Stimulated activated CD4-positive, alpha-beta T cell treated with anti-CD3 and anti-CD28 coated beads, TNF-alpha, amount 100 ng/mL, for 1 hour (primary cell): ENCODE measurements at places on chromosomes 1 and 21.

- no peak for DNase-seq
Observed at GRCh38 chr1:169106921-169107602, 572 bp downstream of the ATP1B1 start.

GRCh38 chr1:6233376-6233775 is 2.4 kb downstream of the ICMT start:
- no peak for DNase-seq

GRCh38 chr1:162626094-162626493 is 6.2 kb upstream of the DDR2 start:
- no peak for DNase-seq

DNA sequence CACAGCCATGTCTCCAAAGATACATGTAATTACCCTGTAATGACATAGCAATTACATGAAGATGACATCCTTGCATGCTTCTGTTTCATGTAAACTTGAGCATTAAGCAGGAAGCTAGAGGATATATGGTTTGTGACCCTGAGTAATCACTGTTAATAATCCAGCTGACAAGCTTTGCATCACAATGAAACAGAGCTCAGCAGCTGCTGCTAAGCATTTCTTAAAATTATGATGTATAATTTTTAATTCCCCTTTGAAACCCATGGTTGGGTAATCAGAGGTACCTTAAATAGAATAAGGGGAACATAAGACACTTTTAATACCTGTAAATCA is 293.5 kb downstream of the NTNG1 start:
- DNase-seq = no peak

DNA sequence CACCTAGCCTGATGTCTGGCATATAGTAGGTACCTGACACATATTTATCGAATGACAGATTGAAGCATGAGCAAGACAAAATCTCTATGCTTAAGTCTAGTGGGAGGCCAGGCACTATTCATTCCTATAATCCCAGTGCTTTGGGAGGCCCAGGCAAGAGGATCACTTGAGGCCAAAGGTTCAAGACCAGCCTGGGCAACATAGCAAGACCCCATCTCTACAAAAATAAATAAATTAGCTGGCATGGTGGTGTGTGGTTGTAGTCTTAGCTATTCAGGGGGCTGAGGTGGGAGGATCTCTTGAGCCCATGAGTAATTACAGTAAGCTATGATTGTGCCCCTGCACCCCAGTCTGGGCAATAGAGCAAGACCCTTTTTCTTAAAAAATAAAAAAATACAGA is 23.2 kb upstream of the TUT4 start:
- no peak for DNase-seq

GRCh38 chr21:28325618-28326017 is 667.1 kb downstream of the LTN1 start:
- DNase-seq = no peak

GRCh38 chr1:78722947-78723346 is 73.3 kb downstream of the IFI44 start:
- no peak for DNase-seq

DNA sequence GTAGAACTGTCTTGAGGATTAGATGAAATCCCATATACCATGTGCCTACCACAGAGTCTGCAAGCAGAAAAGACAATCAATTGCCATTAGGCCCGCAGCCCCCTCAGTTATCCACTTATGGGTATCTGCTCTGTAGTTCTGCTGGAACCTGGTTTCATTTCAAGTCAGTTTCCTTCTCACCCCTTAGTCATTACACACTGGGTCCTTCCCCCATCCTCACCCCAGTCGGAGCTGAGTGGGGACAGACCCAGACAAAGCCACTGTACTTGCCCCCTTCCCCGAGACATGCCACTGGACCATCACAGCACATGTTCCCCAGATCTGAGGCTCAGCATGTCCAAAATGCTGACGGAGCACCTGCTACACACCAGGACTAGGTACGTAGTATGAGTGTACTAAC is 21.2 kb downstream of the PGLYRP3 start:
- DNase-seq = no peak

DNA sequence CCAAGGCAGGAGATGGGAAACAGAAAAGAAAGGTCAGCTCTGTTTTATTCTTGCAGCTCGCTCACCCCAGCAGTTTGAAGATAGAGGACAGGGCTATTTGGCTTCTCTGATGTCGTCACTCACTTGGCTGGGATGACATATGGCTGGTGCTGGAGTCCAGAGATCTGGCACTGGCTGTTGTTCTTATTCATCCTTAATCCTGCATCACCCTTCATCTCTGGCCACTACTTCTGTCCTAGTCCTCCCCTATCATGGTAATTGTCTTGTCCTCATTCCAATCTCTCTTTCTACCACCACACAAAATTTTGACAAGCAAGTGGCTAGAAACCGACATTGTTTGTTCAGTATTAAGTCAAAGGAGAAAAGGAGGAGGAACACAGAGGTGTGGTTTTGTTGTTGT is 103.8 kb upstream of the PDE4B start:
- no peak for DNase-seq

- DNase-seq = no peak
Observed at GRCh38 chr1:63886340-63886739, 112.5 kb downstream of the ROR1 start.

DNA sequence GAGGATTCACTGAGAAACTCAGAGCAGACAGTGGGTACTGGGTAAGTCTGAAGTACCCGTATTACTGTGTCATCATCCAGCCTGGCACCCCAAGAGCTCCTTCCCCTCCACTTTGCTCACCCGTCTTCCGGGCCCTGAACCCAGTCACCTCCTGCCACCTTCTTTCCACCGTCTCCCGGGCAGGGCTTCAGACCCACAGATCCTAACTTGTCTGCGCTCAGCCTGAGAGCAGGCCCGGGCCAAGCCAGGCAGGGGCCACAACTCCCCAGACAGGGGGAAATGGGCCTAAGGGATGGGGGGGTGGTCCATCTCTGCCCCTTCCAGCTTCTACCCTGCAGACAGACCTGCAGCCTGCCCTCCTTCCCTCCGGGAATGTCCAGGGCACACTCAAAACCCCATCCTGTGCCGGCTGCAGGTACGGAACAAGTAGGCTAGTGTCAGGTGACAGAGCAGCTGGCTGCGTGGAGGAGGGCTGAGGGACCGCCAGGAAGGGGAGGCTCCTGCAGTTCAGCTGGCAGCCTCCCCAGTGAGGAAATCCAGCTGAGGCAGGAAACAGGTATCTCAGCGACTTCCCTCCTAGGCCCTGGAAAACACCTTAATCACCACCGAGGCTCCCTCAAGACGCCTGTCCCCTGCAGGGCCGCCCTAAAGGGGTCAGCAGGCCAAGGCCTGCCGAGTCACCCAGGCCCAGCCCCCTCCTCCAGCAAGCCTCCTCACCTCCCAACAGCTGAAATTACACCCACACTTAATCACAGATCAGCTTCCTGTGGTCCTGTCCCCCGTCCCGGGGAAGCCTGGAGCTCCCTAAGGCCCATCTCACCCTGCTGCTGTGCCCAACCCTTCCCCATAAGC is 3.5 kb downstream of the HSPG2 start:
- DNase-seq = no peak

- DNase-seq = no peak
Observed at GRCh38 chr1:178408871-178409270, 87.9 kb downstream of the CLEC20A start.

DNA sequence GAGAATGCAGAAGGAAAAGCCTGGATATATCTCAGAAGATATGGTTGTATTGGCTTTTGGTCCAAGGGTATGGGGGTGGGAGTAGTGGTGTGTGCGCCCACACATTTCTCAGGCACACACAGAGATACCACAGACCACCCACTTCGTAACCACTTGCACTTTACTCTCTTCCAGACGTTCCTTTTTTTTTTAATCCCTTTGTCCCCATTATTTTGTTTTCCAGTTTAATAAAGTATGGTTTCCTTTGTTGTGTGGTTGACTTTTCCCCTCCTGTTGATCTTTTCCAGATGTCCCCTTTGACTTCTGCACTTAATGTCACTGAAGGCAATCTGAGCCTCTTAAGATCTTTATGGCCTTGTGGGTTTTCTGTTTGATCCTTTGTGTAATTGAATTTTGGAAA is 10.5 kb upstream of the TARS2 start:
- DNase-seq = no peak

- no peak for DNase-seq
Observed at GRCh38 chr1:187306710-187307415, 478.1 kb downstream of the PLA2G4A start.

DNA sequence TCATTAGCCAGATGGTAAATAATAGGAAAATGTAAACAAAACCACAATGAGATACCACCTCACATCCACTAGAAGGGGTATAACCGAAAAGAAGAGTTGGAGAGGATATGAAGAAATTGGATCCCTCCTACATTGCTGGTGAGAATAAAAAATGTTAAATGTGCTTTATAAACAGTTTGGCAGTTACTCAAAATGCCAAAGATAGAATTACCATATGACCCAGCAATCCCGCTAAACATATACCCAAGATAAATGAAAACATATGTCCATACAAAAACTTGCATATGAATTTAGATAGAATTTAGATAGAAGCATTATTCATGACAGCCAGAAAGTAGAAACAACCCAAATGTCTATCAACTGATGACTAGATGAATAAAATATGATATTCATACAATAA is 4.4 kb upstream of the FMO2 start:
- DNase-seq = no peak

GRCh38 chr21:19321688-19322087 is 918.1 kb upstream of the TMPRSS15 start:
- DNase-seq = no peak

- DNase-seq = no peak
Observed at GRCh38 chr1:162716123-162716522, 74.4 kb upstream of the HSD17B7 start.

- no peak for DNase-seq
Observed at GRCh38 chr1:16172964-16173446, 17.1 kb upstream of the EPHA2 start.

- DNase-seq = no peak
Observed at GRCh38 chr1:93171549-93172034, 8.6 kb downstream of the TMED5 start.

GRCh38 chr1:91617285-91617765 is 116.7 kb downstream of the CDC7 start:
- DNase-seq = no peak

GRCh38 chr1:57889676-57890320 is 465.9 kb upstream of the DAB1 start:
- DNase-seq = no peak

- DNase-seq = no peak
Observed at GRCh38 chr1:30977105-30977504, 68.5 kb upstream of the SDC3 start.

- DNase-seq = no peak
Observed at GRCh38 chr1:51442198-51442597, 76.9 kb downstream of the EPS15 start.

DNA sequence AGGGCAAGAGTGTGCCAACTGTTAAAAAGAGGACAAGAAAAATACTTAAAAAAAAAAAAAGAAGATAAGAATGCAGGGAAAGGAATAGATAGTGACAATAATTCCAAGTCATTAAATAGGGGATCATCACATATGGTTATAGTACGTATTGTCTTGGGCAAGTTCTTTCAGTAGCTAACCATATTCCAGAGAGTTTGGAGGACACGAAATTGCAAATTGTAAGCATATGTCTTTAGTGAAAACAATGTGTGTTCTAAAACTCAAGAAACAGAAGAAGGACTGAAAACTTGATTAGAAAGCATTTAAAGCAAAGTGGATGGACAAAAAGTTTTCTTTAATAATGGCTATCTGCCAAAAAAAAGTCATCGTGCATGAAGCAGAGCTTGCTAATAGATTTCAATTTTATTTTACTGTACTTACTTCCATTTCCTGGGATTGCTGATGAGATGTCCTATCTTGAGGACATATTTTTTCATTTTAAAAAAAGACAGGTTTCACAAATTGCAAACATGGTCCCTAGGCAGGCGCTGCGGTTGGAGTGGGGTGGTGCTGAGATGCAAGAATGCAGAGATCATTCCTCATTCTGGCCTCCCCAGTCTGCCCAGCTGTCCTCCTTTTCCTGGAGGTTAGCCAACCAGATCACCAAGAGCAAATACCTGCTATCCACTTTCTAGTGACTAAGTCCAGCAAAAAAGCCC is 11.9 kb downstream of the TSPAN2 start:
- DNase-seq = no peak

GRCh38 chr1:241482761-241483250 is 36.7 kb downstream of the FH start:
- no peak for DNase-seq

GRCh38 chr1:153790966-153791647 is 15.9 kb downstream of the SLC27A3 start:
- no peak for DNase-seq

- no peak for DNase-seq
Observed at GRCh38 chr1:183711741-183712361, 58.7 kb upstream of the APOBEC4 start.

- DNase-seq = no peak
Observed at GRCh38 chr1:59949648-59950047, 23.1 kb upstream of the CYP2J2 start.

GRCh38 chr1:226489718-226490425 is 58.7 kb upstream of the STUM start:
- no peak for DNase-seq

GRCh38 chr1:195511501-195511900 is 1096.7 kb downstream of the KCNT2 start:
- DNase-seq = no peak

- no peak for DNase-seq
Observed at GRCh38 chr1:180971273-180971997, 51.2 kb downstream of the STX6 start.

DNA sequence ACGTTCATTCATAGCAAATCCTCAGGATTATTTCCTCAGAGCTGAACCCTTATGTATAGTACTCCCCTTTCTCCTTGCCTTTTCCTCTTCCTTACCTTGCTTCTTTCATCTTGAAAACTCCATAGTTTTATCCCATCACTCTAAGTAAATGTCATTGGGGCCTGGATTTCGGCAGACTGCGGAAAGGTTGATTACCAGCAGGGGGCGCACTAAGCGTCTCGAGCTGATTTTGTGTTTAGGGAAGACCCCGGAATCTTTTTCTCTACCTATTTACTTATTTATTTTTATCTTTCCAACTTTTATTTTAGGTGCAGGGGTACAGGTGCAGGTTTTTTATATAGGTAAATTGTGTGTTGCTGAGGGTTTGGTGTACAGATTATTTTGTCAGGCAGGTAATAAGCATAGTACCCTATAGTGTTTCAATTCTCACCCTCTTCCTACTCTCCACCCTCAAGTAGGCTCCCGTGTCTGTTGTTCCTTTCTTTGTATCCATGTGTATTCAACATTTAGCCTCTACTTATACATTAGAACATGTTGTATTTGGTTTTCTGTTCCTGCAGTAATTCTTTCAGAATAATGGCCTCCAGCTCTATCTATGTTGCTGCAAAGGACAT is 11.4 kb upstream of the MTARC1 start:
- no peak for DNase-seq
